ENCODE measurements at places on chromosomes 6 and 20. TPM values are rescaled to one million over a fixed set of nuclear protein-coding genes. Genes with fewer than 3 reads are reported as not detected.

DNA sequence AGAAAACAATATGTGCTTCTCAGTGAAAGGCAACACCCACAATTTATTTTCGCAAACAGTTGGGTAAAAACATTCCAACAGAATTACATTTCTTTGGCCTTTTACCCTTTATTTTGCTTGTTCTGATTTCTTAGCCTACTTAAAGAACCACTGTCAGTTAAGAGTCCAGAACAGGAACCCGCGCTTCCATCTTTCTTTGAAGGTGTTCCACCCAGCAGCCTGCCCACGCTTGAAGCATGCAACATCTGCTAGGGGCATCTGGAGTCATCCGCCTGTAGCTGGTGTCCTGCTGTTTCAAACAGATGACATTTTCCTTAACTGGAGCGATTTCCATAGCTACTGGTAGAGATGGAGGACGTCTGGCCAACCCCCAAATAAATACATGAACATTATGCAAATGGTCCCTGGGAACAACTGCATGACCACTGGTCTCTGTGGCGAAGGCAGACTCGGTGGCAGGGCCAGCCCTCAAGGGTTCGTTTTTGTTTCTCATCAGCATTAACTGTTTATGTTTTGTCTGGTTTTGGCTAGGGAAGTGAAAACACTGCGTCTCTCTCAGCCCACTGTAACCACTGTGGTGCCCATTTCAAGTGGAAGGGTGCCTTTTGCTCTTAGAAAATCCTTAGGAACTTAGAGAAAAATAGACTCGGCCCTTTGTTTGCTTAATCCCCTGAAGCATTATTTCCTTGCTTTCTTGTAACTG lies 51.6 kb downstream of the LAMA4 start:
- DNase-seq = no peak

Gene TGM3
- not detected for total RNA-seq

Gene METTL24
- not detected for total RNA-seq

DNA sequence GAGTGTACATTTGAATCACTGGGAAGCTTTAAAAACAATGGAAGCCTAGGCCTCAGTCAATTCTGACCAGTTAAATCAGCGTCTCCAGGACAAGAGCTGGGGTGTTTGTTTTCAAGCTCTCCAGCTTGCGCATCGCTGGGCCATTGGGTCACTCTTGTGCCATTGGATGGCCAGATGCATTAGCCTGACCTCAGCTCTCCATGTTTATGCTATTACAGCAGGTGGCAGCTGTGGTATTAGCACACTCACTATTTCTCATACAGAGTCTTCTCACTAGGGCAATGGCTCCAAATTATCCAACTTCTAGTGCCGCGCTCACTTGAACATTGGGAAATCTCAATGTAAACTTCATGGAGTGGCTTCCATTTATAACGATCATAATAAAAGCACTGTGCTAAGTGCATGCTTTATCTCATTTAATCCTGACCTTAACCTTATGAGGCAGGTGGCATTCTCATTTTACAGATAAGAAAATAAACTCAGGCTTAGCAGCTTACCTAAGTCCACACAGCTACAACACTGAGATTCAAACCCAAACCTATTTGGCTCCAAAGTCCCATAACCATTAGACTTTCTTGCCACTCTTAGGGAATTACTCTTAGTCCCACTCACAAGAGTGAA lies 108.8 kb downstream of the PPP1R14C start:
- DNase-seq = no peak
